ENCODE measurements at places on chromosomes 1 and 21.

- DNase-seq: no peak
These were observed 222.5 kb upstream of the CACYBP start for GRCh38 chr1:174777262-174777661.

GRCh38 chr1:111176678-111177077, 23.8 kb downstream of the DENND2D start:
- no peak for DNase-seq

DNA sequence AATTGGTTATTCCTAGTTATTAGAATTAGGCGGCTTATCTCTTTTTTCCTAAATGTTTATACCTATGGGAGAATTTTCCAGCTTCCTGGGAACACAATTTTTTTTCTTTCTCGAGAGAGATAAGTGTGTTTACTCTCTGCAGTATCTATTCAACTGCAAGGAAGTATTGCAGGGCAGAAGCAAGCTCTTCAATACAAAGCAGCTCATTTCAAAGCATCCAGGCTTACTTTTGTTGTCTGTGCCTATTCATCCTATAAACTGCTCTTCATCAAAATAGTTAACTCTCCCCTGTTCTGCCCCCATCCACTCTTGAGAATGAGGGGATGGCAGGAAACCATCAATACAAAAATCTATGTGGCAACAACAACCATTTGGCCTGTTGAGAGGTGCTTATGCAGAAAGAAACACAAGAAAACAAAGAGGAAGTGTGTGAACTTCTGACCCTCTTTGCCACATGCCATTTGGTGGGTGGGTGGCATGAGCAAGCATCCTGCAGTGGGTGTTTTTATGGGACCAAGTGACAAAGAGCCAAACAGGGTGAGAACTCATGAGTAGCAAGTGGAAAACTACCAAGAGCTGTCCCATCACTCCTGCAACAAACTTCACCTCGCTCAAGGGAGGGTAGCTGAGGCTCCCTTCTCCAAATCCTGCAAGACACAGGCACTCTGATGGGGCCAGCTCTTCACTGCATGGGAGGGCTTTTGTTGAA, 50.6 kb upstream of the MRPS6 start:
- DNase-seq: no peak

DNA sequence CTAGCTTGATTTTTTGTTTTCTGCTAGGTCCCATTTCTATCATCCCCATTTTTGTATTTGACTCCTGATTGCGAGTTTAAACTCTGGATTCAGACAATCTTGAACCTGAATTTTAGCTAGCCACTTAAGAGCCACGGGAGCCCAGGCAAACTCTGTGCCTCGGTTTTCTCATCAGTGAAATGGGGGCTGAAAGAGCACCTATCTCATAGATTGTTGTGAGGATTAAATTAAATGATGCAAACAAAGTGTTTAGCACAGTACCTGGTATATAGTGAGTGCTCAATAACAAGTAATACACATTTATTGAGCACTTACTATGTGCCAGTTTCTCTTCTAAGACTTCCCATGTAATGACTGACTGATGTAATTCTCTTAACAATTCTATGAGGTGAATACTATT, 158.1 kb upstream of the POU3F1 start:
- DNase-seq: no peak

DNA sequence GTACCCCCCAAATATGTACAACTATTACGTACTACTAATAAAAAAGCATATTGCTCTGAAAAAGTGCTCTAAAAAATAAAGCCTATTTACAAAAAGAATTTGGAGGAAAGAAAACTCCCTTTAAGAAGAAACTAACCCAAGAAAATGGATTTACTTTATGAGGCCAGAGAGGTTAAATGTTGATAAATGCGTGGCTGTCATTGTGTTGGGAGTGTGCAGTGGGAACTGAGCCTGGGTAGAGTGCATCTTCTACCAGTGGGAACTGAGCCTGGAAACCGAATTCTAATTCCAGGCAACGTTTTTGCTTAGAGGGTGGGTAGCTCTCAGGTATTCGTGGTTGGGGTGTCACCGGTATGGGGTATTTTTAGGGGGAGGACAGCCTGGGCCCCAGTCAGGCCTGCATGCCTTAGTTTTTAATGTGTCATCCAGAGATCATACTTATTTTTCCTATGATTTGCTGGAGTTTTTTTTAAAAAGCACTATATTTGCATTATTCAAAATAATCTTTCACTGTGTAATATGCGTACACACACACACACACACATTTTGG, 24.1 kb upstream of the RNF187 start:
- no peak for DNase-seq

DNA sequence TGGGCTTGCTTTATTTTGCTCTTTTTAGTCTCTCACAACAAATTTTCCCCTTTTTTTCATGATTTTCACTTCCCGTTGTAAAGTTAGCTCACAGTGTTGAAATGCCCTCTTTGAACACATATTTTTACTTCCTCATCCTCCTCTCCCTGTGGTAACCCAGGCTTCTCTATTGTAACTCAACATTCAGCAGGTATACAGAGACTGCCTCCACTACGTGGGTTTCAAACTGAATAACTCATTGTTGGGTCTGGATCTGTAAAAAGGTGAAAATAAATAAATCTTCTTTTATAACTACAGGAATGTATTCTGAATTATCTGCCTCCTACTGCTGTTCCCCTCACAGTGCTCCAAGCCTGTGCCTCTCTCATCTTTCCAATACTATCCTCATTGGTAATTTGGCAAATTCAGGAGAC, 166.4 kb downstream of the RUNX1 start:
- no peak for DNase-seq

DNA sequence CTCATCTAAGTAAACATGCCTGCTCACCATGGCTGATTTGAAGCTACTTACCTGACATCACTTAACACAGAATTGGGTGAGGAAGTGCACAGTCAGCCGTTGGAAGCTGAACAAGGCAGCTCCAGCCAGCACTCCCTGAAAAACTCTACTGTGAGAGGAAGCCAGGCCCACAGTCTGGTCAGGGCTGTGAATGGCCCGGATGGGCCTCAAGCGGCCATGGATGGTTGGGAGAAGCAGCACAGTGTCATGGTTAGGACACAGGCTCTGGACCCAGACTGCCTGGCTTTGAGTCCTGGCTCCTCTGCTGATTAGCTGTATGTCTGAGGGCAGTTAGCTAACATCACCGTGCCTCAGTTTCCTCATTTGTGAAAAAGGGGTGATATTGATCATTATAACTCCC, 267.8 kb downstream of the GRIK3 start:
- no peak for DNase-seq

DNA sequence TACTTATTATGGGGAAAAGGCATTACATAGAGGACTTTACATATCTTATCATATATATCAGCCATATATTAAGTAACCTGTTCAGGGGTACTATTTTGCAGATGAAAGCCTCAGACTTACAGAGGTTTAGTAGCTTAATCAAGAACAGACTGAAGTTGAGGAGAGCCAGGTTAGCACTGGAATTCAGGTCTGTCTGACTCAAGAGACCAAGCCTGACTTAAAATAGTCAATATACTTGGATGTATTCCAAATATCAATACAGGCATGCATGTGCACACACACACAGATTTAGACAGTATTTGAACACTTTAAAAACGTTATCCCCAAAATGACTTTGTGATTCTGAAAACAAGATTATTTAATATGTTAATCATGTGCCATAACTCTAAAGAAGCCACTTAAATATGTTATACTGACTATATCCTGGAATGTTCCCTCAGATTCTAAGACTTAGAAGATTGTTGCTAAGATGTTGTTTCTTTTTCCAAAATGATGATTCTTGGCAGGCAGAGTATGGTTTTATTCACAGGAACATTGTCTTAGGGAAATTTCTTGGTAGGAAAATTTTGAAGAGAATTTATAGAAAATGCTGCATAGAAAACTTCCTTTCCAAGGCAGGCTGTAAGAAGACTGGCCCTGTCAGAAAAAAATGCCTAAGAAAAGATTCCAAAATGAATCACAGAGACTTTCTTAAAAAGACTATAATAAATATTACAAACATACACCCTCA, 61.6 kb downstream of the ADAMTS1 start:
- DNase-seq: no peak

DNA sequence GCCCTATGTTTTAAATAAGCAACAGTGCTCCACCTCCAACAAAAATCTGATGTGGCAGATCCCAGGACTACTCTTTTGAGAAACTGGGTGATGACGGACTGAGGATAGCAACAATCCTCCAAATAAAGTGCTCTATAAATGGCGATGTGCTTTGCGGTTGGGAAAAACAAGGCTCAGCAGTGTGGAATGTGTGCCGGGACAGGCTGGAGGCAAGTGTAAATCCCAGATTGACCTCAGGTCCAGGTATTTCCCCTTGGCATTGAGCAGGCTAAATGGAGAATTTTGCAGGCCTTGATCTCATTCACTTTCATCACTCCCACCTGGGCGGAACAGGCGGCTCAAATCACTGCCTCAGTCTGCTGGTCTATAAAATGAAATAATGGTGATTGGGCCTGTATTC, 35.1 kb downstream of the LRRC42 start:
- no peak for DNase-seq

- no peak for DNase-seq
These were observed 2.0 kb downstream of the MATN1 start for GRCh38 chr1:30721341-30721793.

DNA sequence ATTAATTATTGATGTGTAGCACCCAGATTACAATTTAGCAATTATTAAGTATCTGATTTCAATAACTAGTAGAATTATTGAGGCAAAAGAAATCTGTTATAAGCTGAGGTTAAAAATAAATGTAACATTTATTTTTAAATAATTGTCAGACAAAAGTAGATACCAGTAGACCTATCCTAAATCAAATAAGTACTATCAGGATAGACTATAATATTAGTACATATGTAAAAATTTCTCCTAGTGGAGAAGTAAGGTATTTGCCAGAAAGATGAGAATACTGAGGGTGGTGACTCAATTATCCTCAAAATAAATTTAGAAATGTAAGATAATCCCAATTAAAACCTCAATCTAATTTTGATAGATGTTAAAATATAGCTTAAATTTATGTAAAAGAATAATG, 377.8 kb upstream of the CHRM3 start:
- no peak for DNase-seq

DNA sequence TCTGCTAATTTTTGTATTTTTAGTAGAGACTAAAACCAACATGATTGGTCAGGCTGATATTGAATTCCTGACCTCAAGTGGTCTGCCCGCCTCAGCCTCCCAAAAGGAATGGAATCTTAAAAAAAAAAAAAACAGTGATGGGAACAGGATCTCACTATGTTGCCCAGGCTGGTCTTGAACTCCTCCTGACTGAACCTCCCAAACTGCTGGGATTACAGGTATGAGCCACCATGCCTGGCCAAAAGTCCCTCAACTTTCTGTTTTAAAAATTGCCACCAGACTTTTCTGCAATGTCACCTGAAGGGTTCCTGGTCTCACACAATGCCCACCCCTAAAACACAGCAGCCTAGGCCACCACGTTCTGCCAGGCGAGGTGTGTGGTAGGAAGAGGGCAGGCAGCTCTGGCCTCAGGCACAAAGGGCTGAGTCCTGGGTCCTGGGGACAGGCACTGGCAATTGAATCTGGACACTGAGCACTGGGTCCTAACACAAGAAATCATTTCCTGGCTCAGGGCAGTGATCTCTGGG, 21.2 kb upstream of the THRAP3 start:
- DNase-seq: no peak

- no peak for DNase-seq
These were observed 2.3 kb downstream of the OR14K1 start for GRCh38 chr1:247740721-247741120.

- no peak for DNase-seq
These were observed 439.6 kb upstream of the ADAMTS5 start for GRCh38 chr21:27406300-27407009.

DNA sequence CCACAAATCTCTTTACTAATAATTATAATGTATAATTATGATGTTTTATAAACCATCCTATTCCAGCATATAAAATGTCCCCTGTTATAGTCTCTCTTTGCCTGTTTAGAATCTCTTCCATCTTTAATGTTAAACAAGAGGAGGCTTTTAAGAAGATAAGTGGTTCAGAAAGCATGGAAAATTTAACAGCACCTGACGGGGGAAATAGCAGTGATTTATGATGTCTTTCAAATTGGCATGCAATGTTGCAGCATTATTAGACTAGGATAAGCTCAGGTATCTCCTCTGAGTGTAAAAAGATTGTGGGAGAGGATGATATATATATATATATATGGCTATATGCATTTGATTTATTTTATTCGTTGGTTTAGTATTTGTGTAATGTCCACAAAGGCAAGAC, 24.4 kb downstream of the GIPC2 start:
- no peak for DNase-seq

DNA sequence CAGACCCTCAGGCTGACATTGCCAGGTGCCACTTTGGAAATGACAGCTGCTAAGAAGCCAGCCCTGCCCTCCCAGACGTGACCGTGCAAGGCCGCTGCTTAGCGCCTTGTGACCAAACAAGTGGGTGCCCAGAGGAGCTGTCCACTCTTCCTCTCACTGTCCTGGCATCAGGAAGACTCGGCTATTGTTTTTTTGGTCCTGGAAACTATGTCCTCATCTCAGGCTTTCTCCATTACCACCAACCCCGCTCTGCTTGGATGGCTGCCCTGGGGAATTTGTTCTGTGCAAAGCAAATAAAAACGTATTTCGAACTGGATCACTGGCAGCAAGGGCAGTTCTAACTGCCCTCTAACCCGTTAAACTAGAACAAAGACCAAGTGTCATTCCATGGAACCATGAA, 13.7 kb upstream of the TENT5C start:
- DNase-seq: no peak

- DNase-seq: no peak
These were observed 121.9 kb upstream of the BMP8A start for GRCh38 chr1:39369565-39369964.

DNA sequence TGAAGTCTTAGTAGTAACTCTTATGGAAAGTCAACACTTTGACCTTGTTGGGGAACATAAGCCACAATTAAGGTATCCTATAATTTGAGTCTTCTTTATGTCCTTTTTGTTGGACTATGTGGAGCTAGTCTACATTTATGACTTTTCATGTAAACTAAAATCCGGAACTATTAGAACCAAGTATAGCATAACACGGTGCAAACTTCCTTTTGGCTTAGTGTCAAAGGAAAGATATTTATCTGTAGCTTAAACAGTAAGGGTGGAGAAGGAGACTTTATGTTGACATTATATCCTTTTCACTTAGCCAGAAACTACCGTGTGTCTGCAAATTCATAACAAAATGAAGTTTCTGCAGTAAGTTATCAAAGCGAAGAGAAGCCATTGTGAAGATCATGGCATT, 7.3 kb downstream of the UAP1 start:
- no peak for DNase-seq

- no peak for DNase-seq
These were observed 241.0 kb downstream of the KCNJ6 start for GRCh38 chr21:37675202-37675801.

Data from right renal cortex interstitium (tissue), 3 donors.